ENCODE measurements at places on chromosomes 4 and X.

GRCh38 chr4:120801137-120801758 is 121.3 kb downstream of the PRDM5 start:
- no peak for DNase-seq

- DNase-seq, result no peak
Observed at GRCh38 chr4:100848841-100849240, 331.0 kb upstream of the EMCN start.

- DNase-seq, result no peak
Observed at GRCh38 chrX:150058728-150059127, 120.4 kb upstream of the EOLA2 start.

DNA sequence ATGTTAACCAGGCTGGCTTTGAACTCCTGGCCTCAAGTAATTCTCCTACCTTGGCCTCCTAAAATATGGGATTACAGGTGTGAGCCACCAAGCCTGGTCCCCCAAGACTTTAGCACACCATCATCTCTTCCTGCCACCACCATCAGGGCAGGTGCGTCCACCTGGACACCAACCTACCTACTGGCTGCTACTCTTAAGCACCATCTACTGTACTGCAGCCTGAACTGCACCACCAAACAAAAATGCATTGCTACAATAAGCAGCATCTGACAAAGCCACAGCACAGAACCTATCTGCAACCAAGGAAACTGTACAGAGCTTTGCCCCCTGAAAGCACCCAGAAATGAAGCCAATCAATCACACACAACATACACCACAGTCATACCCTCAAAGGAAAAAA is 139.7 kb downstream of the EFHC2 start:
- no peak for DNase-seq

DNA sequence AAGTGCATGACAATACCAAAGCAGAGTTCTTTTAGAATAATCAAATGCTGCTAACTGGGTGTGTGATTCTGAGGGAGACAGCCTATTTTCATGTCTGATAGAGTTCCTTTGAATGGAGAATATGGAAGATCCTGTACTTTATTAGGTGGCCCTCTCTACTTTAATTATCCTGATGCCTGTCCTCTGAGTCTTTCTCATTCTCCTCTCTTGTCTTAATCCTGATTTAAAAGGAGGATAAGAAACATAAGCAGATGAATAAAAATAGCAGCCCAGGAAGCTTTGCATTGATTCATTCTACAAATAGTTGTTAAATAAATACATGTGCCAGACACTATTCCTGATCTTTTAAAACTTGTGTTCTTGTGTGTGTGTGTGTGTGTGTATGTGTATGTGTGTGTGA is 387.3 kb downstream of the SPRY1 start:
- DNase-seq, result no peak

DNA sequence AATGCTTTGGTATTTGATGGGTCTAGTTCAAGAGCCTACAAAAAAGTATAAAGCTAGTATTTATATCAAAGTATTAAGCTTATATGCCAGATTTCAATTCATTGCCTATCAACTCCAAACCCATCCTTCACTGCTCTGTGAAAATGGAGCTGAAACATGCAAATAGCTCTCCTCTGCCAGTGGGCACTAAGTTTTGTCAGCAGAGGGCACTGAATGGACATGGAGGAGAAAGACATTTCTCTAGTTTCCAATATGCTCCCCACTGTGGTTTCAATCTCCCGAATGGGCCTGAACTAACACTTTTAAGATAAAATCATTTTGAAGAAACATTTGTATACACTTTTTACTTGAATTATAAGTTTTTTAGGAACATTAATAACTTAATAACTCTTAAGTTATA is 12.4 kb downstream of the PPID start:
- DNase-seq, result no peak
